ENCODE measurements at places on chromosomes 12 and 14.

DNA sequence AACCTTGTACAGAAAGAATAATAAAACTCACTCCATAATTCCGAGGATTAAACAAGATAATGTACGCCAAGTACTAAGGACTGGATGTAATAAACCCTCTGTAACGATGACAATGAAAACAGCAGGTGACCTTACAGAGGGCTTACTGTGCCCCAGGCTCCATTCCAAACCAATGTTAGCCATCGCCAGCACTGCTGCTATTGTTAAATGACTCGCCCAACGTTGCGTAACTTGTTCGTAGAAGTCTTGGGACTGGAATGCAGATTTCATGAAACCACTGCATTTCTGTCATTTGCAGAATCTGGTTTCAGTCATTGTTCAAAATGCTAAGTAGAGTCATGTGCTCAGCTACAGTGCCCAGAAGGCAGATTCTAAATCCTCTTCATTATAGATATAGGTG is 728 bp upstream of the STON2 start:
- DNase-seq: no peak

DNA sequence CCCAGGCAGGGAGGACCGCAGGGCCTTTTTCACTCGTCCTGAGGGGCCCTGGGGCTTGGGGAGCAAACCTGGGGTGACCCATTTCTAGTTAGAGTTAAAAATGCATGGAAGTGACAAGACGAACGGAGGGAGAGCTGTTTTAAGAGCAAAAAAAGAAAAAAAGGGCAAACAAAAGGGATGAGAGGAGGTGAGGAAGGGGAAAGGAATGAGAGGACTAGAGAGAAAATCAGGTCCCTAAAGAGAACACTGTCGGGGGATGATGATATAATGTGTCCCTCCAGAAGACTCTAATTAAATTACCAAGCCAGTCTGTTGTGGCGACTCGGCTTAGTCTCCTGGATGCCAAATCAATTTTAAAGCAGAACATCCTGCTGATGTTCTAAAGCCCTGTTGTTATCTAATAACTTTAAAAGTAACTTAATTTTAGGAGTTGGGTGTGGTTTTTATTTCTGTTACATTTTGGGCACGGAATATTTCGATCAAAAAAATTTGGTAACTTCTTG is 1.1 kb downstream of the ANO6 start:
- DNase-seq: no peak

- DNase-seq: no peak
Measured at GRCh38 chr14:37583358-37584210, 11.5 kb downstream of the FOXA1 start.

DNA sequence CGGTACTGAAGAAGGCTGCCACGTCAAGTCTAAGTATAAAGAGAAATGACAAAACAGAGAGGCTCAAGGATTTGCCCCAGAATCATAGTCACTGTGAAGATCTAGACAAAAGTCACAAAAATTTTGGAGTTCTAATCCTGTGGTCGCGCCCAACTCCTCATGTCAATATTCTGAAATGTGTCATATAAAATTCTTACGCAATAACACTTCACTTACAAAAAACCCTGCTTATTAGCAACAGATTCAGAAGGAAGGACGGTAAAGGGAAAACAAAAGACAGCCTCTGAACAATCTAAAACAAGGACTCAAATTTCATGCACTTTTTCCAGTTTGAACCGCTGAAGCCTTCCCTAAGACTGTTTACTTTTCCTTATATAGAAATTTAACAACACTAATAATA is 94.7 kb downstream of the TSPAN8 start:
- no peak for DNase-seq

- no peak for DNase-seq
Measured at GRCh38 chr14:64954491-64955240, 12.1 kb upstream of the GPX2 start.

DNA sequence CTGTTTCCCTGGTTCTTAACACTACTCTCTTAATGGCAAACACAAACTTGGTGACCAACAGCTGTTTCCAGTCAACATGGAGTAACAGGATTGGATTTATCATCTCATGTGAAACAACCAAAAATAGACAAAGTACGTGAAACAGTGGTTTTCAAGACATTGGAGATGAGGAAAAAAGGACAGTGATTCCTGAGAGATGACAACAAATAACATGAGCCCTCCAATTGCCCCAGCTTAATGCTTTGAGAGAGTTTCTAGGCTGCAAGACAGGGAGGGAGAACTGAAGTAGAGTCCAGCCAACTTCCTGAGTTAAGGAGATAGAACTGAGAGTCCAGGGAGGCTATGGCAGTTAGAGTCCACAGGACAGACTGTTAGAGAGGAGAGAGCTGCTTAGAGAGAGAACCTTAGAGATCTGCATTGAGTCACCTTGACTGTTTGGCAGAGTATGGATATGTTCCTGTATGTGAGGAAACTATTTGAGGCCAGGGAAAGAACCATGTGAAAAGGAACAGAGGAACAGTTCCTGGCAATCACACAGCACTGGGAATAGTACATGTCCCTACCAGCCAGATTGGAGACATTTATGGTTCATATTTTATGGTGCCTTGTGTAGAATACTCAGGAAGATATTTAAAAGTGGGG is 106.4 kb downstream of the PCNX1 start:
- DNase-seq: no peak

GRCh38 chr12:25830456-25830855 is 128.0 kb upstream of the RASSF8 start:
- no peak for DNase-seq

DNA sequence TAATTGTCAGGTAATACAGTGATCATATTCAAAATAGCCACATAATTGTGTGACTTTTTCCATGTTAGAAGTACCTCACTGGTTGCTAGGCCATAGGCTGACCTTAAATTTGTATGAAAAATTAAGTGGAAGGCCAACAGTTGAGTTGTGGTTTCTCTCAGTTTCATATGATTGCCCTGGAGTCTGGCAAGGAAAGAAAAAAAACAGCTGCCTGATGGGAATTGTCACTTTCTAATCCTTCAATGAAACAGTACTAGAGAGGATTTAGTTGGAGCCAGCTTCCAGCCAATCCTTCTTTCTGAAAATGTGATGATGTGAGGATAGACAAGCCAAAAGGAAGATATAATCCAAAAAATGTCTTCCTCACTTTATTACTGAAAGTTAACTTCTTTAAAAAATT is 113.6 kb downstream of the ALX1 start:
- DNase-seq: no peak

DNA sequence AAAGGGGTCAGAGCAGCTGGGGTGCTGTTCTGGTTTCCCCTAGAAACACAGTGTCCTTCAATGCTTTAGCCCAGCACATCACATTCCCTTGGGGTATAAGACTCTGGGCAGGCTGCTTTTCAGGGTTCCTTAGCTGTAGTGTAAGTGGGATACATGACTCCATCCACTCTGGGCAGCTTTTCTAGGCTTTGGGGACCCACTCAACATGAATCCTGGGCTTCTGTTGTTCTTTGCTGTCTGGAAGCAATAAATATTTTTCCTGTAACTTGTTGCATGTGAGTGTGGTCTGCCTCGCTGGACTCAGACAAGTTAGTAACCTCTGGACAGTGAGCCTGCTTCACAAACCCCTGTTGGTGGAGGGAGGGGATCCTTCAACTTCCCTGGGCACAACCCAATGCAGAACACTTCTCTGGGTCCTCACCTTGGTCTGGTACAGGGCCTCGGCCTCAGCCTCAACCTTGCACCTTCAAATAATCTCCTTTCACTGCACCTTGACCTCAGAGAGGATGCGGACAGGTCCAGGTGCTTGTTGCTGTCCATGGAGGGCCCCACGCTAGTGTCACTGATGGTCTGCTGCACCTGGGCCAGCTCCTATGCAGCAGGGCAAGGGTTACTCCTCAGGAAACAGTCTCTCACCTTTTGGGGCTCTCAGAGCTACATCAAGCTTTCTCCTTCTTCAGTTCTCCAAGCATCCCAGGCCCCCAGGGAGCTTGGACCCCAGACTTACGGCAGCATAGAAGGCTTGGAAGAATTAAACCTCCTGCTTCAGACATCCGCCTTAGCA is 13.5 kb upstream of the KRT73 start:
- DNase-seq: no peak

DNA sequence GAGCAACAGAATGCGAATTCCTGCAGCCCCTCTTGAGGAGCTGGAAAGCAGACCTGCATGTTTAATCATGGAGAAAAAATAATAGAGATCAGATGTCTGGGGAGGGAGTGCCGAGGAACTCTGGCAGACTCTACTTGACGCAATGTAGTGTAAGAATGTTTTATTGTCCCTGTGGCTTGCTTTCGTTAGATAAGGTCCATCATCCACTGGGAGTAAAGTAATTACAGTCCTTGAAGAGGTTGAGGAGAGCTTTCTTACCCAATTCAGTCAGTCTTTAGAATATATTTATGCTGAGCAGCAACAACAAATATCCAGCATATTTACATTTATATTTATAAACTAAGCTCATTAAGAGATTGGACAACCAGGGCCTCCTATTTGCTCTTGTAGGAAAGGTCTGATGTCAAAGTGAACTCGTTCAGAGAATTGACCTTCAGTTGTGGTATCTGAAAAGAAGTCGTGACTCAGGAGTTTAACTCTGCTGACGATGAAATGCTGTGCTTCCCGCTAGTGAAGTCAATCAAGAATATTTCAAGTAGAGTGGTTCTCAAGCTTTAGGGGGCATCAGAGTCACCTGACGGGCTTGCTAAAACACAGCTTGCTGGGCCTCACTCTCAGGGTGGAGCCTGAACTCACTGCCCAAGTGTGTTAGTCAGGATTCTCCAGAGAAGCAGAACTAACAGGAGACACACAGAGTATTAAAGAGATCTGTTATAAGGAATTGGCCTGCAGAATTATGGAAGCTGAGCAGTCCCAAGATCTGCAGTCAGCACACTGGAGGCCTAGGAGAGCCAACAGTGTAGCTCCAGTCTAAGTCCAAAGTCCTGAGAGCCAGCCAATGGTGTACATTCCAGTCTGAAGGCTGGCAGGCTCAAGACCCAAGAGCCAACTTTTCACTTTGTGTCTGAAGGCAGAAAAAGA is 139.3 kb upstream of the LMNTD1 start:
- no peak for DNase-seq

DNA sequence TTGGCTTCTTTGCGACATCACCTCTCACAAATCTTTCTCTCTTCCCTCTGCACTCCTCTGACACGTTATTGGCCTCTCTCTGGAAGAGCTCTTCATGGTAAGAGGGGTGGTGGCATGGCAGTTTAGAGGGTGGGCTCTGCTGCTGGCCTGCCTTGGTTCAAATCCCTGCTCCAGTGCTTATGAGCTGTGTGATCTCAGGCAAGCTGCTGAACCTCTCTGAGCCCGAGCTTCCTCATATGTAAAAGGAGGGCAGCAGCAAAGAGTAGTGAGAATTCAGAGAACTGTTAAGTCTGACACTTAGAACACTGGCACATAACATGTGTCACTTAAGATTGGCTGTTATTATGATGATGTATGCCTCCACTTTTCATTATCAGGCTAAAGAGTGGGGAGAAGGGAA is 118.3 kb downstream of the RBM19 start:
- DNase-seq: no peak

All from stimulated activated CD8-positive, alpha-beta memory T cell treated with anti-CD3 and anti-CD28 coated beads, Interleukin-4, amount 100 ng/mL, for 1 hour (primary cell).